ENCODE measurements at places on chromosomes 12 and 14.

DNA sequence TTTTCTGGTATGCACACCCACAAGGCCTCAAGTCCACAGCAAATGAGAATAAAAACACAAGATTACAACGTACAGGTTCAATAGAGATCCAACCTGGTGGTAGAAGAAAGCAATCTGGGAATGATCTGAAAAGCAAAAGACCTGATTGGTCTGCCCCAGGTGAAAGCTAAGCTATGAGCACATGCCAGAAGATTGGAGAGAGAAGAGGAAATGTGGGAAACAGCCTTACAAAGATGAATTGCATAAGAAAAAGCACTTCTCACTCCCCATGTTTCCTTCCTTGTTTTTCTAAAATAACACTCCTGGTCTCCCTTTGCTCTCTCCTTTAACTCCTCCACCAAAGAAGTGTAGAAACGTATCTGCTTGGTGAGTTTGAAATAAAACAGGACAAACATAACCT, 77.3 kb upstream of the ANO6 start:
- peak; percentile 15 for DNase-seq

DNA sequence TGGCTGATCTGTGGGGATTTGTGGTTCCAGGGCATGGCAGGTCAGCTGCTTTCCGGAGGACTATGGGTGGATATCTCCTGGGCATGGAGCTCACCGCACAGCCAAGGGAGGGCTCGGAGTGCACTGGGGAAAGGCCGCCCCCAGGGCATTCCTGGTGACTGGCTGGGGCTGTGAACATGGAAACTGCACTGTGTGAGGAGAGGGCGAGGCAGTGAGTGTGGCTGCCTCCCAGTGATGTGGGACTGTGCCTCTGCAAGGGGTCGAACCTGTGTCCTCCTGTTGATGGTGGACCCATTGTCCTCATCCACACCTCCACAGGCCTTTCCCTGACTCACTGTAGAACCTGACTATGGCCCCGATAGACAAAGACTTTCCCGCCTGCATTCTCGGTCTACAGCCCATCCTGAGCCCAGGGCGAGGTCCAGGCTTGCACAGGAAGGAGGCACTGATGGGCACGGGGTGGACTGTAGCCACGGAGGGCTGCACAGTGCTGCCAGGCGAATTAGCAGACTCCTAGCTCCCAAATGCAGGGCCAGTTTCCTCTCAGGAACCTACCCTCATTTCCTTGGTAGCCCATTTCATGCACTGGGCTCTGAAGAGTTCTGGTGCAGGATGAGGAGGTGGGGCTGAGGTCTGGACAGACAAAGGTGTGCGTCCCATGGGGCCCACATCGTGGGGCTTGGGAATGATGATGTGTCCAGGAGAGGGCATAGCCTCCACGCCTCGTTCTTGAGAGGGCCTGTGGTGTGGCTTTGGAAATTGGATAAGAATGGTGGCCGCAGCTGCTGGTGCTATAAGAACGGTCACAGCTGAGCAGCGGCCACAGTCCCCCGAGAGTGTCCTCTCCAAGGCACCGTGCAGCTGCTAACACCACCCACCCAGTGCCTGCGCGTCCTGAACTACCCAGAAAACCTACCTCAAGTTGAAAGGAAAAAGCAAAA, 415.1 kb downstream of the TMEM121 start:
- no peak for DNase-seq

DNA sequence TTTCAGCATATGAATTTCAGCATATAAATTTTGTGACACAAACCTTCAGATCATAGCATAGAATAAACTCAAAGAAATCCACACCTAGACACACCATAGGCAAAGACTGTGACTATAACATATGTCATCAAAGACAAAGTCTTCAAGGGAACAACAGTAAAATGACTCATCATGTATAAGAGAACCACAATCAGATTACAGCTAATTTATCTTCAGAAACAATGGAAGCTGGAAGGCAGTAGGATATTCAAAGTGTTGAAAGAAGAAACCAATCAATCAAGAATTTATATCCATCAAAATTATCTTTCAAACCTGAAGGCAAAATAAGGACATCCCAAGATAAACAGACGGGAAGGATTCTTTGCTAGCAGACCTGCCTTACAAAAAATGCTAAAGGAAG, 29.0 kb downstream of the DLK1 start:
- no peak for DNase-seq

- no peak for DNase-seq
Measured at GRCh38 chr12:130438243-130438620, 100.5 kb downstream of the PIWIL1 start.

GRCh38 chr14:41839661-41840060, 233.0 kb downstream of the LRFN5 start:
- DNase-seq: no peak

GRCh38 chr14:102320033-102320660, 601 bp downstream of the ZNF839 start:
- no peak for DNase-seq

DNA sequence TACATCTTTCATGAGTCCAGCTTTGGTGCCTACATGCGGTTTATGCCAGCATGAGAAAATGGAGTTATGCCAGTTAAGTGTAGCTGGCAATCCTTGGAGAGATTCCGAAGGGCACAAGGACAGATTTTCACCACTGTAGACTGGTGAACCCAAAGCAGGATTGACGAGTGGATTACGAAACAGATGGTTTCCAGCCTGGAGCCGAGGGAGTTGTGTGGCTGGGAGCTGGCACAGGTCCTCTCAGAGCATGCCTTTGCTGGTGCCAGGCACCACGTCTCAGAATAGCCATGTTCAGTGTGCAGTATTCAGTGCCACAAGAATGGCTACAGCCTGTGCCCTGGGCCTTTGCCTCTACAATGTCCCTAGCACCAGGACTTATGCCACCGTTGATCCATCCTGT, 13.2 kb downstream of the KCNH3 start:
- DNase-seq: no peak

DNA sequence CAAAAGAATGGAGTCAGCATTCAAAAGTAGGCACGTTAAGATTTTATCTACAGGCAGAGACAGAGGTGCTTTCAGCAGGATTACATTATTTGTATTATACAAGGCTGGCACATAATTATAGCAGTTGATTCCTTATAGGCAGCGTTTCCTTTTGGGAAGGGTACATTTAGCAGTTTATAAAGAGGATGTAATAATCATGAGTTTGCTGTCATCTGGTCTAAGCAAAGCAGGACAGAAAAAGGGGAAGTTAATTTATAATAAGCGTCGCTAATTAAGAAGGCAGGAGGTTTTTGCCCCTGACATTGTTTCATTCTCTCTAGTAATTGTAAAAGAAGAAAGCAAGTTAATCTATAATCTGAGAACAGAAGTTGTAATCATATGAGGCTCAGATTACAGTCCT, 259.9 kb upstream of the MDGA2 start:
- DNase-seq: no peak

GRCh38 chr12:67692966-67693365, 44.4 kb downstream of the DYRK2 start:
- no peak for DNase-seq

DNA sequence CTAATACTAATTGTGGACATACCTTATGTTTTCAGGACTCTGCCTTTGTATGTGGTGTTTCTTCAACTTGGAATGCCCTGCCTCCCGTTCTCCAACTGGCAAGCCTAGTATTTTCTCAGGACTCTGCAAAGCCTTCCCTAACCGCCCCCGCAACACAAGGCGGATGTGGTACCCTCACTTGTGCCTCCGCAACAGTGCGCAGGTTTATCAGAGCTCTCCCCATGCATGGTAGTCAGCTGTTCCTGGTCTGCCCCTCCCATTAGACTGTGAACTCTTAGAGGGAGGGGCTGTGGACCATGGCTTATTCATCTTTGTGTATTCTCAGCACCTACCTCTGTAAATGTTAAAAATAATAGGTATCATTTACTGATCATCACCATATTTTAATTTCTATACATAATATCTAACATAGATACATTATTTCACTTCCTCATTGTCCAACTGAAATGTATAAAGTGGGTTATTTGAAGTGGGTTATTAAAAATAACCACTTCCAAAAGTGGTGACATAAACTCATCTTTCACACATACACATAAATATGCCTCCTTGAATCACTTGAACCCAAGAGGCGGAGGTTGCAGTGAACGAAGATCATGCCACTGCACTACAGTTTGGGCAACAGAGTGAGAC, 9.0 kb downstream of the LPAR5 start:
- DNase-seq: peak; percentile 53

DNA sequence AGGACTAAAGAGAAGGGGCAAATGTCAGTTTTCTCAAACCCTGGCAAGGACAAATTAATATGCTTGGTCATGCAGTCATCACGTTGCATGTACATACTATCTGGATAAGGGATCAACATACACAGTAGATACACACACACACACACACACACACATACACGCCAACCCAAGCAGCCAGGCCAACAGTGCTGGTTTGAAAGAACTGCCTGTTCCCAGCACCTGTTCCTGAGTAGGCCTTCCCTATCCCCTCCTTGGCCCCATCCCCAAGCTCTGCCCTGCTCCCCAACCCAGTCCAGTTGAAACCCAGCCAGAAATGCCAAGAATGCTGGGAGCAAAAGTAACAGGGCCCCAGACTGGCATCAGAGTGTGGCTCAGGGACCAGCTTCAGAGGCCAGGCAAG, 4.4 kb downstream of the ITGA7 start:
- no peak for DNase-seq

- peak; percentile 36 for DNase-seq
Measured at GRCh38 chr14:72714094-72714493, 179.8 kb downstream of the DPF3 start.

DNA sequence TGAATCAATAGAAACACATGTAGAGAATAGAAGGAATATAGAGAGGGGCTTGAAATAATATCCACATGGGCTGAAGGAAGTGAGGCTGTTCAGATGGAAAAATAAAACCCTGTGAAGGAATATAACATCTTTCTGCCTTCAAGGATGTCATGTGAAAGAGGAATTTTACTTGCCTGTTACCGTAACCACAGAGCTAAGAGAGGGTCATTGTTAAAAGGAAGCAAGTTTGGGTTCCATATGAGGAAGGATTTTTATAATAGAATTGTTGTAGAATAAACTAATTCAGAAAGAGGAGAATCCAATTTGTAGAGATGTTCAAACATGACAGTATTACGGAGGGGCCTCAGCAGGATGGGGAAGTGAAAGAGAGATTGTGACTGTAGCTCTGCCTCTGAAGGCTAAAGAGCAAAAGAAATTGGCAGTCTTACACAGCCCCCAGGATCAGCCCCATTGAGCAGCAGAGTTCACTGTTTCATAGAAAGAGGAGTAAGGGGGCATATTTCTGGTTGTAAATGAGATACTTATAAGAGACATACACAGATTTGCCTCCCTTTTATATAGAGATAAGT, 41.8 kb upstream of the PTPRR start:
- DNase-seq: peak; percentile 15

GRCh38 chr12:89424846-89425245, 72.5 kb upstream of the DUSP6 start:
- DNase-seq: no peak

DNA sequence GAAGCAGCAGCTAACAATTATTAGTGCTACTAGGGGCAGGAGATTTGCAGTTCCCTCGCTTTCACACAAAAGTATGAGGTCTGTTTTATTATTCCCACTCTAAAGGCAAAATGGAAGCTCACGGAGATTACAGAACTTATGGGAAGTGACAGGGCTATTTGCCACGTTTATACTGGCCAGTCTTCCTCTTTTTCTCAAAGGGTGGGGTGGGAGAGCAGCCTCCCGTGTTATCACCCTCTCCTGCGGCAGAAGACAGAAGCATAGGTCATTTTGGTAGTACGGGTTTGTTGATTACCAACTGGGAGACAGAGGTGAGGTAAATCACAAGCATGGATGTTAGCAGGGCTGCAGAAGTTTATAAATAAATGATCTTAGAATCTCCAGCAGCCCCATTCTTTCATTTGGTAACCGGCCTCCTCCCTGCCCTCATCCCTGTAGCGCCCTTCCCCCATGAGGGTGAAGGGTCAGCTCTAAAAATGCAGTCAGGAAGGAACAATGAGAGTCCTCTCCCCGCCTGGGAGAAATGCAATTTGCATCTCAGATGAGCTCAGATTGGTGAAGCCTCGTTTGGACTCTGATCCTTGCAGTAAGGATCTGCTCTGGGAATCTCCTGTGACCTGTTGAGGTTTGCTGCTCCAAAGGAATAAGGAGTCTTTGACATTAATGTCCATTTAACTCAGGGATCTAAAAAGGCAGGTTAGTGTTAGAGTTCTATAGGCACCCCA, 44.7 kb upstream of the SINHCAF start:
- no peak for DNase-seq

GRCh38 chr14:100320157-100320856, 2.8 kb upstream of the SLC25A47 start:
- no peak for DNase-seq

DNA sequence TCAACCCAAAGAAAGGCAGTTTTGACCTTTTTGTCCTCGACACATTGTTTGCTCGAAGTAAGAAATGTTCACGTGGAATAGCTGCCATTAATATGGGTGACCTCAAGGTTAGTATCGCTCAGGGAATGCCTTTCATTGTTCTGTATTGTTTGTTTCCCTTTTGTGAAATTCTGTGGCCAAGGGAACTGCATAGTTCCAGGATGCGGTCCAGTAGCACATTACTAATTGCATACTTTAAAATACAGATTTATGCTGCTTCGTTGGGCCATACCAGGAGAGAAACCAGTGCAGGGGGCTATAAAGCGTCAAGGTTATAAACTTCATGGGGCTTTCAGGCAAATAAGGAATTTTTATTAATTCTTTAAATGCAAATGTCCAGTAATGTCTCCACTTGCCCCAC, 73.3 kb upstream of the USP44 start:
- DNase-seq: no peak

DNA sequence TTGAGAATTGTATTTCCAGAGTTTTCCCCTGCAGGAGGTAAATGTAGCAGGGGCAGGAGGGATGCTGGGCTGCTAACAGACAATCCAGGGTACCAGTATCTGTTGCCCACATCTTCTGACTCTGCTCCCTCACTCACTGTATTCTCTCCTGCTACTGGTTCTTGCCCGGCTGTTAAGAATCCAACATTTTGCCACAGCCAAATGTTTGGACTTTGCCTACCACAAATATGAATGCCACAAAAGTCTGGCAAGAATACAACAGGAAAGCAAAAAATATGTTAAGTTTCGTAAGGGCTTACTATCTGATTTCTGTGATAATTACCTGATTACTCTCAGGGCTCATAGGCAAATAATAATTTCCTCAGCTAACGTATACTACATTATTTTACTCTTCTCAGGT, 160.0 kb downstream of the BCAT1 start:
- DNase-seq: no peak

DNA sequence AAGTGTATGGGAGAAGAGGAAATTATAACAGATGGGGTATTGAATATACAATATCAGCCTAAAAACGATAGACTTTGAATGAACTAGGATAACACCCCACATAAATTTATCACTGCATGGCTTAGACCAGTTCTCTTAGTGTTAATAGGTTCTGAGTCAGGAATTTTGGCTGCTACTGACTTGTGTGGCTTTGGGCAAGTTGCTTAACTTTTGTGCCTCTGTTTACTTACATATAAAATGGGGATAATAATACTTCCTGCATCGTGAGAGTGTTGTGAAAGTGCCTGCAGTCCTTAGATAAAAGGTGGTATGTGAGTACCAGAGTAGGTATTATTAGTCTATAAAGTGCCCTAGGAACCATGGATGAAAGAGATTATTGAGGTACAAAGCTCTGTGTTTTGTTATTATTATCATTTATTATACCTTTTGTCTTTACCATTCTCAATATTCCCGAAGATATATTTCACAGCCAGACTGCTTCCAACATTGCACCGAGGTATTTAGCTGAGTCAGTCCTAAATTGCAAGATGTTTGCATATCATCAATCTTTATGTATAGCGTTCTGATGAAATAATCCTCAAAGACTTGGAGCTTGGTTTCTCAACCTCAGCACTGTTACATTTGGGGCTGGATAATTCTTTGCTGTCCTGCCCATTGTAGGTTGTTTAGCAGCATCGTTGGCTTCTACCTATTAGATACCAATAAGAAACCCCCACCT, 2.3 kb upstream of the PAWR start:
- DNase-seq: no peak

Measured in MV-4-11 (cell line).